ENCODE measurements at places on chromosomes 11 and 22. TPM values are rescaled to one million over a fixed set of nuclear protein-coding genes. Genes with fewer than 3 reads are reported as not detected.

The FADD gene
- total RNA-seq = 23.5 TPM

The RASL10A gene
- total RNA-seq = 0.35 TPM

DNA sequence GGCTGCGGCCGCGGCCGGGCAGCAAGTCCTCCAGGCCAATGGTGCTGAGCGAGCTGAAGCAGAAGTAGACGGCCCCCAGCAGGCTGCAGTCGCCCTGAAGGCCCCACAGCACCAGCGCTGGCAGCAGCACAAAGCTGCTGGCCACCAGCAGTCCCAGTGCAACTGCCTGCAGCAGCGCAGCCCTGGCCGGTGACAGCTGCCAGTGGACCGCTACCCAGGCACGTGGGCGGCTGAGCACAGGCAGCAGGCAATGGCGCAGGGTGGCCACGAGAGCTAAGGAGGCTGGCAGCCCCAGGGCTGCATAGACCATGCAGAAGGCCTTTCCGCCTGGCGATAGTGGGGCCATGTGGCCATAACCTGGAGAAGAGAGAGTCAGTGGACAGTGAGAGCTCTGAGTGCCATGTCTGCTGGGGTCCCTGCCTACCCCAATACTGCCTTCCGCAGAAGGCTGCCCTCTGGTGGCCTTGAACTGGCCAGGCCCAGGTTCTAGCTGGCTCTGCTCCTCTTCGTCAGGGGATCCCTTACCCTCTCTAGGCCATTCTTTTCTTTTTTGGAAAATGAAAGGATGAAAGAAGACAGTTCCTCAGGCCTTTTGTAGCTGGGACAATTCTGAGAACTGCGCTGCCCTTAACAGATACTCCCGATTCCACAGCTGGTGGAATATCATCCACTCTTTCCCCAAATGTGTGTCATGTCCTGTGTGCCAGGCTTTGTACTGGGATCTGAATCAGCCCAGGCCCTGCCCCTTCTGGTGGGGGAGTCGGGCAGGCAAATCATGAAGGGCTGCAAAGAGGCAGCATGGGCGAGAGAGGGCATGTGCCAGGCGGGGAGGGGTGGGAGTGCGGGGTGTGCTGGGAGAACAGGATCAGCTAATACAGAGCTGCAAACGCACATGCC lies 1.8 kb downstream of the KCNK7 start:
- peak; percentile 66 for DNase-seq
- H3K4me3 ChIP-seq = no peak overlapping the region
- peaks cover 17% of the 10 kb centered on the region for H3K4me1 ChIP-seq
- no peaks in the 10 kb centered on the region for H3K27me3 ChIP-seq

- no peaks in the 10 kb centered on the region for H3K36me3 ChIP-seq
- peaks cover 19% of the 10 kb centered on the region for H3K27me3 ChIP-seq
- no peak for DNase-seq
- no peaks in the 10 kb centered on the region for H3K4me1 ChIP-seq
- H3K27ac ChIP-seq = no peak overlapping the region
- no peak overlapping the region for H3K4me3 ChIP-seq
Observed at GRCh38 chr11:120775986-120776951, 247.6 kb upstream of the TBCEL start.

DNA sequence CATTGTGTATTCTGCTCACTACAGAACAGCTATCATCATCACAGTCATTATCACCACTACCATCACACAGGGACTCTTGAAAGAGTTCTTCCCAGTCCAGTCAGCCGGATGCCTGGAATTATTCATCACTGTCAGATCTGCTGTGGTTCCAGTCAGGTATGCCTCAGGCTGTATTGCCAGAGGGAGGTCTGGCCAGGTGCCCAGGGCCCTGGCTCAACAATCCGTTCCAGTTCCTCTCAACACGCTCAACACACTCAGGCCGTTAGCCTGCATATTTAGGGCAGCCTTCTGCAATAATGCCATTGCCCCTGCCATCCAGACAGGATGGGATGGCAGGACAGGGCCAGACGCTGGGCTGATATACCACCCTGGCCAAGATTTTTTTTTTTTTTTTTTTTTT lies 28.6 kb upstream of the RASL10A start:
- H3K4me1 ChIP-seq = no peaks in the 10 kb centered on the region
- H3K36me3 ChIP-seq = peaks cover 37% of the 10 kb centered on the region
- H3K27me3 ChIP-seq = no peaks in the 10 kb centered on the region
- no peak overlapping the region for H3K27ac ChIP-seq
- no peak for DNase-seq

GRCh38 chr11:79864882-79865281 lies 424.1 kb upstream of the TENM4 start:
- DNase-seq = no peak
- no peak overlapping the region for H3K27ac ChIP-seq
- H3K4me3 ChIP-seq = no peak overlapping the region
- H3K27me3 ChIP-seq = no peaks in the 10 kb centered on the region
- H3K4me1 ChIP-seq = no peaks in the 10 kb centered on the region
- no peaks in the 10 kb centered on the region for H3K36me3 ChIP-seq

- H3K36me3 ChIP-seq = no peaks in the 10 kb centered on the region
- H3K27me3 ChIP-seq = peaks cover 49% of the 10 kb centered on the region
- H3K4me3 ChIP-seq = peak within 1 kb of the TSS; percentile 22
- H3K27ac ChIP-seq = no peak within 1 kb of the TSS
- DNase-seq = no peak
- H3K4me1 ChIP-seq = peaks cover 11% of the 10 kb centered on the region
Observed at GRCh38 chr11:130428316-130429119, at the start of gene ADAMTS8. TSS of gene ADAMTS8 (minus strand) at chr11:130428609. CDS start at chr11:130428286, 323 bp downstream.
